ENCODE measurements at places on chromosomes 3 and 15.
A peak's percentile ranks its signal among the peaks of the same experiment; 100 is the strongest.

DNA sequence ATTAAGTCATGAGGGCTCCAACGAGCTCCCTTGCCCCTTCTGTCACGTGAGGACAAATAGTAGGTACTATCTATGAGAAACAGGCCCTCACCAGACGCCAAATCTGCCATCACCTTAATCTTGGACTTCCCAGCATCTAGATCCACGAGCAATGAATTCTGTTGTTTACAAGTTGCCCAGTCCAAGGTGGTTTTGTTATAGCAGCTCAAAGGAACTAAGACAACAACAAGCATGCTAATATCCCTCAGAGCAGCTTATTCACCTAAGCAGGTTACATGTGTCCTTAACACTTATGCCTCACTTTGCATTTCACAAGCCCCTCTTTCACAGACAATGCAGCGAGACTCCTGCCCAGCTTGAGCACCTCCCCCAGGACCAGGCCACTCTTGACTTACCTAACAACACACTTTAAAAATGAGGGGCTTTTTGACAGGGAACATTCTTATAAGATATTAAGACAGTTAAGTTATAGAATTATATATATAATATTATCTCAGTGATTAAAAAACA, 219.5 kb downstream of the PLCH1 start:
- no peak for DNase-seq

DNA sequence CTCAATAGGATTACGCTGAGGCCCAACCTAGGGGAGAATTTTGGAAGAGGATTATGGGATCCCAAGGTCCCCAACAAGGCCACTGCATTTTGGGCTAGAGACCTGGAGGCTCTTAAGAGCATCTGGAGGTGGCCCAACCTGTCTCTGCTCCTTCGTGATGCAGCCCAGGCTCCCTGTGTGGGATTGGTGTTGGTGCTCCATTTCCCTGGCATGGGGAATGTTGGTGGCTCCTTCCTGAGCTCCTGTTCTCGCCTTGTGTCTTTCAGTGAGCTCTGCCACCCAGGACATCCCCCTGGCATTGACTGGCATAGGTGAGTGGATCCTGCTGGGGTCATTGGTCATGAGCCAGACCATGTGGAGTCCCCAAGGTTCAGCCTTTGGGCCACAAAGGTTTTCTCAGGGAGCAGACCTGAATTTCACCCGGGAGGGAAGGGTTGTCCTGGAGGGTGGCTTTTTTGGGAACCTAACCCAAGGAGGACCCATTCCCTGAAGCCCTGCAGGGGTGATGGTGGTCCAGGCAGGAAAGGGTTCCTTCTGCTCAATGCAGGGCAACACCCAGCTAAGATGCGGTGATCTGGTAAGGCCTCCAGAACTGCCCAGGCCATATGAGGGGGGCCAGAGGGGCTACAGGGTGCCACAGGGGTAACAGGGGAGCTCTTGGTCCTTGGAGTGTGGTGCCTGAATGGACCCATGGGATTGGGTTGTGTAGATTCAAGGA, 202.5 kb downstream of the UBE3A start:
- DNase-seq: no peak

- peak; percentile 83 for DNase-seq
Observed at GRCh38 chr15:45919806-45920205, 285.0 kb downstream of the SQOR start.

GRCh38 chr3:184347321-184348056, 10.1 kb downstream of the FAM131A start:
- DNase-seq: no peak

DNA sequence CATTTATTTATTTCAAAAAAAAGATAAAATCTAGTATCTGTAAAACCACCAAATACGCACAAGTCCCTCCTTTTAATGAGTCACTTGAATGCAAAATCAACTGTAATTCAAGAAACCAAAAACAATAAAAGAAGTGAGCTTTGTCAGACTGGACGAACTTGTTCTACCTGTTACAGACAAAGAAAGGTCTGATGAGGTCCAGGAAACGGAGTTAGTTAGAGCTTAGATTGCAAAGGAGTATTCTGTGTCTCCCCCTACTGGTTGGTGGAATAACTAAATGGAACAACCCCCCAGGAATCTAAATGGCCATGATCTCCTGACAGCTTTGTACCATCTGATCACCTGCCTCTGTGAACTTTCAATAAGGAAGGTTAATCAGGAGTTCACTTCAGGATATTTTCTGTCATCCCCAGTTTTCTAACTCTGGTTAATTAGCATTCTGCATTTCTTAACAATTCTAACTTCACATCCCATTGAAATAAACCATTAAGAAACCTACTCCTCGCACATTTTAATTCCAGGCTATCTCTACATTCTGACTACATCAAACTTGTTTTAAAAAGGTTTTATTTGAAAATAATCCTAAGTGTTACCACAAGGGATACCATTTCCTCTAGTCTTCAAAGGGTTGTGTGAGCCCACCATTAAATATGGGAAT, 333.0 kb upstream of the SATB1 start:
- no peak for DNase-seq

DNA sequence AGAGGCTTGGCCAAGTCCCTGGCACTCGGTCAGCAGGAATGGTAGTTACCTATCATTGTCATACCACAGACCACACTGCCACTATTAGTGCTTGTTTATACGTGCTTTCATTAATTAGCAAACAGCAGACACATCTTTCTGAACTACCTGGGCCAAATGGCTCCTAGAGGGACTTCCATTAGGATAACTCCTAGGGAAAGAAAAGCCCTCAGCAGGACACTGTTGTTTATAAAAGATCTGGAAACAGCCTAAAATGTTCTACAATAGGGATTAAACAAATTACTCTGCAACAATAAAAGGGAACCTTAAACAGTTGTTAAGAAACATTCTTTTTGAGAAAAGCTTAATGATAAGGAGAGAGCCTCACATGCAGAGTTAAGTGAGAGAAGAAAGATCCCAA, 38.5 kb downstream of the ARHGEF3 start:
- DNase-seq: no peak

- no peak for DNase-seq
Observed at GRCh38 chr3:183460081-183461055, 31.9 kb upstream of the MCF2L2 start.
